ENCODE measurements at places on chromosomes 1 and 21. TPM values are rescaled to one million over a fixed set of nuclear protein-coding genes. Genes with fewer than 3 reads are reported as not detected.

DNA sequence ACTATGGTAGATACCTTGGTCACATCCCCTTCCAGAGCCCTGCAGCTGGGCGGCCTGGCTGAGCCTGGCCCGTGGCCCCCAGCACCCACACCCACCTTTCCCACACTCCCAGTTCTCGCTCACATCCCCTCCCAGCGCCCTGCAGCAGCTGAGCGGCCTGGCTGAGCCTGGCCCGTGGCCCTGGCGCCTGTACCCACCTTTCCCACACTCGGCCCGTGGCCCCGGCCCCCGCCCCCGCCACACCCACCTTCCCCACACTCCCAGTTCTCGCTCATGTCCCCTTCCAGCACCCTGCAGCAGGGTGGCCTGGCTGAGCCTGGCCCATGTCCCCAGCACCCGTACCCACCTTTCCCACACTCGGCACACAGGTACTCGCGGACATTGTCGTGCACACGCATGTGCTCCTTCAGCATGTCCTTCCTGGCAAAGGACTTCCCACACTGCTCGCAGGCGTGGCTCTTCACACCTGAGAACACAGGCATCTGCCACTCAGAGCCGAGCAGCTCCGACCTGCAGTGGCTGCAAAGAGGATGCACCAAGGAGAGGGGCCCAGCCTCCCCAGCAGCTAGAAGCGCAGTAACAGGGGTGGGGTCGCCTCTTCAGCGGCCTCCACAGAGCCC lies 52.5 kb upstream of the RIPK4 start:
- no peaks in the 10 kb centered on the region for H3K36me3 ChIP-seq
- H3K27ac ChIP-seq, result no peak overlapping the region
- no peaks in the 10 kb centered on the region for H3K27me3 ChIP-seq
- no peak overlapping the region for H3K4me3 ChIP-seq
- no peak for DNase-seq
- H3K4me1 ChIP-seq, result no peaks in the 10 kb centered on the region

Gene OR10Z1
- total RNA-seq, result not detected

Gene CD5L
- not detected for total RNA-seq

GRCh38 chr21:44550807-44551206 lies 498 bp downstream of the KRTAP10-2 start:
- no peaks in the 10 kb centered on the region for H3K27me3 ChIP-seq
- H3K4me1 ChIP-seq, result no peaks in the 10 kb centered on the region
- peak; percentile 23 for DNase-seq
- H3K27ac ChIP-seq, result no peak overlapping the region
- H3K36me3 ChIP-seq, result no peaks in the 10 kb centered on the region
- no peak overlapping the region for H3K4me3 ChIP-seq

Gene HES3
- not detected for total RNA-seq
